Renal cortex interstitium (tissue), 15 donors: ENCODE measurements at places on chromosomes 5 and 9. TPM values are rescaled to one million over a fixed set of nuclear protein-coding genes. Genes with fewer than 3 reads are reported as not detected.
A peak's percentile ranks its signal among the peaks of the same experiment; 100 is the strongest.

DNA sequence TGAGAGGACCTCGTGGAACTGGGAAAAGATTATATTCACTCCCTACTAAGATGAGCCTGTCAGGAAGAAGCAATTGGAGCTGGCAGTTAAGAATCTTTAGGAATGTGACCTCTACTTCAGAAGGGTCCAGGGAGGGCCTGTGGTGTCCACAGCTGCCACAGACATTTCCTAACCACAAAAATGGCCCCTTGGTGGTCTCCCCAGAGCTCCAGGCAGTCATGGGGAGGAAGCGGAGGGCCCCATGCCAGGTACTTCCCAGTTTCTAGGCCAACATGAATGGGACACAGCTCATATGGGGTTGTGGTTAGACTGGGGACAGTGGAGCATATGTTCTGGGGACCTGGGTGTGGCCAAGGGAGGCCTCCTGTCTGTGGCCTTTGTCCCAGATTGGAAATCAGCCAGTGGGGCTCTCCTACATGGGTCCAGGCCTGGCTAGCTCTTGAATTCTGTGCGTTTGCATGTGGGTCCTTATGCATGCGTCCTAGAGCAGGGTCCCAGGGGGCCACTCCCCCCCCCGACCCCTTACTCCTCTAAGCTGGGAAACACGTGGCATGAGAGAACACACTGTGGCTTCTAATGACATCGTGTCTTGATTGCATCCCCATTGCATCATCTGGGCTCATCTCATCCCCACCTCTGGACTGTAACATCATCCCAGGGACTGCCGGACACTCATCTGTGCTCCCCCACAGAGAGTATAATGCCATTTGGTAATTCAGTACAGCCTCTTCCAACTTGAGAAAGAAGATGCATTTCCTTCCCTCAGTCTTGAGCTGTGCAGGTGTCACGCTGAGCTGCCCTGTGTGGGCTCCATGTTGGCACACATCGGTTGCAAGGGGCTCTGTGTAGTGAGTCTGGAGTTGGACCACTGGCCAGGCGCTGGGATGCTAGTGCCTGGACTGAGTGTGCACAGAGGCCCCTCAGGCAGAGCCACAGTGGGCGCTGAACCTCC is 31.3 kb downstream of the IRF1 start:
- DNase-seq: no peak

DNA sequence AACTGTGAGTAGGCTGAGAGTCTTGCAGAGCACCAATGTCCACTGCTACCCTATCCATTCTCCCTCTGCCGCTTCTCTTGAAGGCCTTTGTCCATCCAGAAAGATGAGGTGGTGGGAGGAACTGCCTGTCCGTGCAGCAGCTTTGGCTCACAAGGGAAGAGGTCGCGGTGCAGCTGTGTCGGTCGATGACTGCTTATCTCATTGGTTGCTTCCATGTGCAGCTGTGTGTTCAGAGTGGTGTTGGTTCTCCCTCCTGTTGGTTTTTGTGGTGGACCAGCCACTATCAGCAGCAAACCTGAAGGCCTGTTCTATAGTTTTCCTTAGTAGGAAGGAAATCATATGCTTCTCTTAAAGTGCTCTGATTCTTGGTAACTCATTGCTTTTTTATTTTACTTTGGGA is 40.7 kb downstream of the SPTAN1 start:
- DNase-seq: no peak

GRCh38 chr5:20109326-20109725 is 121.3 kb upstream of the CDH18 start:
- DNase-seq: peak; percentile 3

- DNase-seq: no peak
Observed at GRCh38 chr5:128253161-128253560, 169.6 kb downstream of the SLC12A2 start.

DNA sequence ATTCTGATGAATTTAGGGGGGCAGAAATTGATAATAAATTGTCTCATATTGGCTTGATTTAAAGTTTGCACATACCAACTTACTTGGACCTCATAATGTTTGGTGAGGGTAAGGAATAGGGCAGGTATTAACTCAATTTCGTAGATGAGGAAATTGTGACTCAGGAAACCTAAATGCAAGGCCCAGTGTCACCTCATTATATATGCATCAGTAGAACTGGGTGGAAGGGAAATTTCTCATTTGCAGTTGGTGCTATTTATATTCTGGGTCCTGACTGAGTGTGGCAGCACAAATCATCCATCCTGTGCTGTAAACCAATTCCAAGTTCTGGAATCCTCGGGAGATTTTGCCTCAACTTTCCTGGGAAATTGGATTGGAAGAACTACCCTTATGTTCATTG is 103.0 kb downstream of the SPATA31D1 start:
- no peak for DNase-seq

DNA sequence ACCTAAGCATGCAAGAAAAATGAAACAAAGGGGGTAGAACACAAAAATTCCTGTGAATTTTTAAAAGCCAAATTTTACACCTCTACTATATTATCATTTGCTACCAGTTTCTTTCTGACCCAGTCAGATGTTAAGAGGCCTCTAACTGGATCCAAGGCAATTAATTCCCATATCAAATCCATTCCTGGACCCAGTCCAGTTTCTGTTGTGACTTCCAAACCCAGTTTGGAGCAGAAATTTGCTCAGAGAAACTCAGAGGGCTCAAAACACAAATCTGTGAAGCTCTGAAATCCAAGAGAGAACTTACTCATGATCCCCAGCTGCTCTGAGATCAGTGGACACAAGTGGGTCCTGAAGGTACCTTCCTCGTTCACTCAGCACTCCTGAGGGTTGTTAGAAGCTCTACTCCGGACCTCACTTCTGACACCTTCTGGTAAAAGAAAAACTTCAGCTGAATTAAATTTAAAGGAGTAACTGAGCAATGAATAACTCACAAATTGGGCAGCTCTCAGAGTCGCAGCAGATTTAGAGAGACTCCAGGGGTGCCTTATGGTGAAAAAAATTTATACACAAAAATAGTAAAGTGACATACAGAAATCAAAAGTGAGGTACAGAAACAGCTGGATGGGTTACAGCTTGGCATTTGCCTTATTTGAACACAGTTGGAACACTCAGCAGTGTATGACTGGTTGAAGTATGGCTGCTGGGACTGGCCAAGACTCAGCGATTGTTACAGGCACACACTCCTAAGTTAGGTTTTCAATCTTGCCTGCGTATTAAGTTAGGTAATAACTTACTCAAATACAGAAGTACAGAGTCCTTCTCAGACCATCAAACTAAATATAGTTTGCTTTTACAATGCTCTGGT is 32.4 kb downstream of the INSL4 start:
- no peak for DNase-seq

- DNase-seq: no peak
Observed at GRCh38 chr9:124355941-124356744, 59.1 kb downstream of the PSMB7 start.

DNA sequence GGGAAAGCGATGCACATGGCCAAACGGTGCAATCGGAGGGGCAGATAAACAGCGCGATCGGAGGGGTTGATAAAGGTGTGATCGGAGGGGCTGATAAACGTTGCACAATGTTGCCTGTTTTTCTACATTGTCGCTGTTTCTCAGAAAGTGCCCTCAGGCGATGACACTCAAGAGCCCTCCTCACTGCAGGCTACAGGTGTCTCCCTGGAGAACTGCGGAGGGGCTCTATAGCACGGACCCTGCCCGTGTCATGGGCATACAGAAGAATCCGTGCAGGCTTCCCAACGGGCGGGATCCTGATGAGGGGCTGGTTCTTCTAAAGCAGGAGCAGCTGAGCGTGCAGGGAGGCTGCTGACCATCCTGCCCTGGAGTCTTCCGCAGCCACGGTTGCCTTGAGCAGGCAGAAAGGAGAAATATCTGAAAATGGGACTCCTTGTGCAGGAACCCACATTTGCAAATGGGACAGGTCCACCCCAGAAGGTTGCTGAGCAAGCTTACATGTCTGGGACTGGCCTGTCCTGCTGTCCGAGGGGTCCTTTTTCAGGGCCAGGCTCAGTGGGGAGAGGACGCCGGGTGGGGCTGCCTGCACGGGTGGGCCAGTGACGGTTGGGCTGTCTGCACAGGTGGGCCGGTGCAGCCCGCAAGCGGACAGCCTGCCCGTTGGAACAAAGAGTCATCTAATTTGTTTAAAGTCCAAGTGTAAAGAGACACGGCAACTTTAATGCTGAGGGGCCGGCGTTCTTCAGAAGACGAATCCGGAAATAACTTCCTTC is 25.1 kb upstream of the LPCAT1 start:
- DNase-seq: no peak

DNA sequence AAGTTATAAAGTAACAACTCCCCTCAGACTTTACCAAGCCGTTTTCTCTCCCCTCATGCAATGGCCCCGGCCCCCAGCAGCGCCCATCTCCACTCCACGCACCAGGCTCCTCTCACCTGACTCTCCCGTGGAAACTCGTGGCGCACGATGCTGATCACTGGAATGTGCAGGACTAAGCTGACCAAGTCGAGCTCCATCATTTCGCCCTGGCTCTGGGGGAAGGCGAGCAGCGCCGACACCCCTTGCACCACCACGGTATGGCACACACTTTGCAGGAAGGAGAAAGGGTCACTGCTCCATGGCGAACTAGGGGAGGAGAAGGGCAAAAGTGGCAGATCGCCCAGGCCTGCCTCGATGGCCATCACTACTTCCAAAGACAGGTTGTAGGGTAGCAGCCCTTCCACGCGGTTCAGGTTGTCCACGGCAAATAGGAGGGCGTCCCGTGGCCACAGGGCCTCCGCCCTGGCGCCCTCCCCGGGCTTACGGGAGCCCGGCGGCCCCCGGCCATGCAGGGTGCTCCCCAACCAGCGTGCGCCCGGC is 1.2 kb downstream of the GRIN3A start:
- DNase-seq: no peak

GRCh38 chr5:58683567-58683966 is 100.7 kb downstream of the RAB3C start:
- no peak for DNase-seq

DNA sequence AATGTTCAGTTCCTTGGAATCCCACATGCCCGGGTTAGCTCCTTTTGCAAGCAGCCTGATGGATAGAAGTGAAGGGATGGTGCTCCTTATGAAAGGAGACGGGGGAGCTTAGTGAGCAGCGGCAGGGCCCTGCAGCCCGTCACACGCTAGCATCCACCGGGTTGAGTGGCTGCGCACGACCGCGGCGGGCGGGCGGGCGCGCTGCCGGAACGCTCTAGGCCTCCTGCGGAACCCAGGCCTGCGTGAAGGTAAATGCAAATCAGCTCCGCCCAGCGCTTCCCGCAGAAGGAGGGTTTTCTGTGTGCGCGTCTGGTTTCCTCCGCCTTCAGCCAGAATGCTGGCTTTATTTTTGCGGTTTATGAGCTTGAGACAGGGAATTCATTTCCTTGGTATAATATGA is 19.8 kb downstream of the IL12B start:
- DNase-seq: no peak

Gene TLX3
- not detected for polyA plus RNA-seq

Gene FOXD1
- 11.5 TPM for polyA plus RNA-seq

Gene ZNF346
- 24.5 TPM for polyA plus RNA-seq

Gene CCDC69
- 4.5 TPM for polyA plus RNA-seq

Gene DDX4
- polyA plus RNA-seq: not detected

Gene IQGAP2
- 69.7 TPM for polyA plus RNA-seq

Gene TDRD7
- polyA plus RNA-seq: 8.0 TPM

Gene SLC23A1
- polyA plus RNA-seq: 11.8 TPM

Gene TUSC1
- 16.6 TPM for polyA plus RNA-seq
